Coronary artery (tissue), 2 donors: ENCODE measurements at places on chromosomes 1 and 21.

DNA sequence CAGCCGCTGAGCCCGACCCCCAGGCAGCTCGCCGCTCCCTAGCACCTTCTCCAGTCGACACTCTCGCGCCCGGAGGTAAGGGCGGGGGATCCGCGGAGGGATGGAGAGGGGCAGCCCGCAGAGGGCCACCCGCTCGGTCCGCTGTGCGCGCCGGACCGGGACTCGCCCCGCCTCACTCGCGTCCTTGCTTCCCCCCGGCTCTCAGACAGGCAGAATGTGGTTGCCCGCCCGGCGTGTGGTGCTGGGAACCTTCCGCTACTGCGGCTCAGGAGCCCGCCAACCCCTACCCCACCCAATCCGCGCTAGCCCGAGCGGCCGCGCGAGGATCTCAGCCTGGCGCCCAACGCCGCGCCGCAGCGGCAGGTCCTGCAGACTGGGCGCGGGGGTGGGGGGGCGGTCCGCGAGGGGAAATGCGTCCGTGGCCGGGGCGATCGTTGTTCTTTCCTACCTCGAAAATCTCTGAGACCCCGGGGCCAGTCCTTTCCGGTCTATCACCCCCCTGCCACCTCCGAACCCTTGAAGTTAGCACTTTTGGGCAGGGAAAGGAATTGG is 404 bp downstream of the LRRC8C start:
- DNase-seq: no peak

- DNase-seq: no peak
Measured at GRCh38 chr1:22575532-22576149, 12.4 kb downstream of the EPHA8 start.

DNA sequence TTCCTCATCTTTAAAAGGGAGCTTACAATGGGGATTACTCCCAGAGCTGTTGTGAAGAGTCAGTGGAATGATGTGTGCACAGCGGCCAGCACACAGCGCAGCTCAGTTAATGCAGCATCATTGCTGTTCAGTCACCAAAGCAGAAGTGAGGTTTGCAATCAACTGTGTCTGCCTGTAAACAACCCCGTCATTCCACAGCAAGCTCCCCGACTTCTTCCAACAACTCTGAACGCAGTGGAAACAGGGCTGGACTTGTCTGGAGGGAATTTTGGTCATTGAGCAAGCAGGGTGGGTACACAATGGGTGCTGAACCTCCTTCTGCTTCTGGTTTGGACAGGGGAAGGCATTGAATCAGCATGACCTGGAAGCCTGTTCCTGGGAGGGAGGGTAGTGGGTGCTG is 347.4 kb downstream of the PTPRU start:
- peak; percentile 22 for DNase-seq

- no peak for DNase-seq
Measured at GRCh38 chr1:230913496-230913895, 45.2 kb upstream of the C1orf198 start.
